ENCODE measurements at places on chromosomes 6 and 20.

- no peak for DNase-seq
These were observed 59.3 kb upstream of the STMND1 start for GRCh38 chr6:17042422-17043147.

DNA sequence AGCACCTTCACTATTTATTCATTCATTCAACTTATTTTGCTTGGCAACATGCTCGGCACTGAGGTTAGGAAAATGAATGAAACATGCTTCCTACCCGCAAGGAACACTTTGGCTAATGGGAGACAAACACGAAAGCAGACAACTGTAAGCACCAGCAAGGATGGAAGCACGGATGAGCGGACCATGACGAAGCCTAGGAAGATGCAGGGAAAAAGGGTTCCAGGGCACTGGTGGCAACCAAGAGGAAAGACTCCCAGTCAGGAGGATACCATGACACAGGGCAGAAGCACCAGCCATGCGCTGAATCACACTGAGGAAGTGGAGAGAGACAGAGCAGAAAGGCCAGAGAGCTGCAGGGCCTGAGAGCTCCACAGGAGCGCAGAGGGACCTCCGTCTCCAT, 9.8 kb downstream of the PDE10A start:
- no peak for DNase-seq

- no peak for DNase-seq
These were observed 170.7 kb downstream of the THBS2 start for GRCh38 chr6:169082817-169083507.

GRCh38 chr20:23151008-23151703, 65.0 kb upstream of the CD93 start:
- DNase-seq, result no peak

- DNase-seq, result peak; percentile 23
These were observed 884.4 kb downstream of the PHF3 start for GRCh38 chr6:64520050-64520449.

GRCh38 chr6:142887517-142887916, 57.5 kb downstream of the HIVEP2 start:
- DNase-seq, result no peak

GRCh38 chr20:25632940-25633790, 9.4 kb upstream of the NANP start:
- no peak for DNase-seq

GRCh38 chr6:150899231-150899630, 33.7 kb downstream of the MTHFD1L start:
- DNase-seq, result no peak

- no peak for DNase-seq
These were observed 89.7 kb downstream of the NDUFAF5 start for GRCh38 chr20:13874394-13875157.

DNA sequence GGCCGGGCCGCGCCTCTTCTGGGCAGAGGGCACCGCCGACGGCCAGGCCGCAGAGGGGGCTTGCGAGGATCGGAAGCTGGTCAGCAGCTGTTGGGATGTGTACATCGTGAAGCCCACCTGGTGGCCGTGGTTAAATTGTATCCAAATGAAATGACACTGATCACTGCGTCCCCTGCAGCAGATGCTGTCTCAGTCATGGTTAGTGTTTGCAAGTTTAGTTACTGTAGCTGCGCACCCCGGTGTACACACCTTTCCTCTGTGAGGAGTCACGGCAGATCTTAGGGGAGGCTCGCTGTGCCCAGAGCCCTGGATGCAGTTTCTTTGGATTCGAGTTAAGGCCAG, 653 bp downstream of the NAA20 start:
- no peak for DNase-seq

- no peak for DNase-seq
These were observed 18.0 kb downstream of the SCAF8 start for GRCh38 chr6:154751011-154751800.

DNA sequence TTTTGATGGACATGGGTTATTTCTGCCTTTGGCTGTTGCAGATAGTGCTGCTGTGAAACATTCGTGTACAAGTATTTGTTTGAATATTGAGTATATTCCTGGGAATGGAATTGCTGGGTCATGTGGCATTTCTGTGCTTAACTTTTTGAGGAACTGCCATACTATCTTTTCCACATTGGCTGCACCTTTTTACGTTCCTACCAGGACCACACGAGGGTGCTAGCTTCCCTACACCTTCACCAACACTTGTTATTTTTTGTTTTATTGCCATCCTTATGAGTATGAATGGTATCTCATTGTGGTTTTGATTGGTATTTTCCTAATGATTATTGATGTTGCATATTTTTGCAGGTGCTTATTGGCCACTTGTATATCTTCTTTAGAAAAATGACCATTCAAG, 47.8 kb upstream of the PLCG1 start:
- DNase-seq, result no peak

GRCh38 chr20:37245216-37246150, 16.1 kb downstream of the GHRH start:
- no peak for DNase-seq

GRCh38 chr20:9408422-9409300, 105.7 kb upstream of the LAMP5 start:
- DNase-seq, result peak; percentile 38

DNA sequence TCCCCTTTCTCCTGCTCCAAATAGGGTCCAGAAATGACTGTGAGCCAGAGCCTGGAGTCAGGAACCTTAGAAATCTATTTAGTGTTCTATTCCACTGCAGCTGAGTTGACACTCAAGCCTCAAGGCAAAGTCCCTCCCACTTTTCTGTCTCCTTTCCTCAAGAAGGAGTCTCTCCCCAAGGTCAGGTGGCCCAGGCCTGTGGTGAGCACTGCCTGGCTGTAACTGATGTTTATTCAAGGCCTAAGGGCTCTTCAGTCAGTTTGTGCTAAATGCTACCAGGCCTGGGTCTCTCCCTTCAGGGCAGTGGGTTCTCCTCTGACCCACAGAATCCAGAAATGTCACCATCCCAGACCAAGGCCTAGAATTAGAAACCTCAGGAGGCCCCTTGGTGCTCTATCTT, 1042.9 kb upstream of the EPHA7 start:
- DNase-seq, result no peak

DNA sequence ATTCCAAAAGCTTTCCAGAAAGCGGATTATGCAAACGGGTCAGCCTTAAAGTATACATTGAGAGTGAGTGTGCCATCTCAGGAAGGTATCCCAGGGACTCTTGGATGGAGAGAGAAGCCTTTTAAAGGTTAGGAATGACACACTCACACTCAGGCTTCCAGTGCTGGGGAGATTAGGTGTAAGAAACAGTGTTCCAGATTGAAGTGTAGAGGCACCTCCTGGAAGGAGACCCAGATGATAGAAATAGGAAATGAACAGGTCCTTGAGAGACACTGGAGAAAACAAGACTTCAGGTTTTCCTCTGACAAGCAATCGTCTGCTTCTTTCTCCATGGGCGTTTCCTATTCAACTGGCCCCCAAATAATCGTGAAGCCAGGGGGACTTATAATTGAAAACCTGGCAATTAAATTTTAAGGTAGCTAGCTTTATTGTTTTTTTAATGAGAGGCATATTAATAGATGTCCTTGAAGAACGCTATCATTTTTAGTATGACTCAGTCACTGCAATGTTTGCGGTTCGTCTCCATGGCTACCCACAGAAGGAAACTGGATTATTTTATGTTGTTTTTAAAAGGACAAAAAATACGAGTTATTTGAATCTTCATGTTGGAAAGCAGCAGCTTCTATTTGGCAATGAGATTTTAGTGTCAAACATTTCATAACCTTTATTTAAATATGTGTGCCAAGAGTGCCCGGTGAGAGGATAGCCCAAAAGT, 85.3 kb downstream of the TRMT6 start:
- DNase-seq, result no peak

GRCh38 chr6:144075875-144076274, 19.5 kb downstream of the SF3B5 start:
- DNase-seq, result no peak

DNA sequence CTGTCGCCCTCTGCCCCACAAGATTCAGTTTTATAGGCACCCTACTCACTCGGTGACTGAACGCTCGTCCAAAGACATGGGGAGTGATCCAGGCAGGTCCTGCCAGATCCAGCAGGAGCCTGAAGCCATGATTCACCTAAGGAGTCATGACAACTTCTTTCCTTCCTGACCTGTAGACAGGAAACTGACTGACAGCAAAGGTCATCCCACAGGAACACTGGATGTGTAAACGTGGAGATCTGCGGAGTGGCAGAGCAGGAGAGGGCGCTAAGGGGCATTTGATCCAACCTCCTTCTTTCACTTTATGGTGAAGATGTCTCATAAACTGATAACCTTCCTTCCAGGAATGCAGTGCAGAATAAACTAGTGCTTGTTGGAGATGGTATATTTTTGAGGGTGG, 192.2 kb downstream of the GJA10 start:
- no peak for DNase-seq

DNA sequence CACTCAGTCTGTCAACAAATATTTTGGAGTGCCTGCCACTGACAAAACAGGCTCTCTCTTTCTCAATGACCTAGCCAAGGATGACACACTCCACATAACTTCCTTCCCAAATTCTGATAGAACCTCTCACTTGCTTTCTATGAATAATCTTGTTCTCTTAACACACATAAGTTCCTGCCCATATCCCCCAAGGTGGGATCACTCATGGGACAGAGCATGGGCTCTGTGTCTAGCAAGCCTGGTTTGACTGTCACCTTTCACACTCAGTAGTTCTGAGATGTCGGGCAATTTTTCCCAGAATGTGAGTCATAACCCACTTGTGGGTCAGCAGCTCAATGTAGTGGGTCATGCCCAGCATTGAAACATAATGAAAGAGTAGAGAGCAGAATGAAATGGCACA, 78.1 kb downstream of the LRFN2 start:
- DNase-seq, result no peak

- no peak for DNase-seq
These were observed 61.9 kb upstream of the NRSN1 start for GRCh38 chr6:24064106-24064505.

DNA sequence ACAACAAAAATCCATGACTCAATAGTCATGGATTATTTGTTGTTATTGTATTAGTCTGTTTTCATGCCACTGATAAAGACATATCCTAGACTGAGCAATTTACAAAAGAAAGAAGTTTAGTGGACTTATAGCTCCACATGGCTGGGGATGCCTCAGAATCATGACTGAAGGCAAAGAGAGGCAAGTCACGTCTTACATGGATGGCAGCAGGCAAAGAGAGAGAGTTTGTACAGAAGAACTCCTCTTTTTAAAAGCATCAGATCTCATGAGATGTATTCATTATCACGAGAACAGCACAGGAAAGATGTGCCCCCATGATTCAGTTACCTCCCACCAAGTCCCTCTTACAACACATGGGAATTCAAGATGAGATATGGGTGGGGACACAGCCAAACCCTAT, 144.3 kb upstream of the PLCB4 start:
- DNase-seq, result no peak

- DNase-seq, result no peak
These were observed 61.6 kb downstream of the TIAM2 start for GRCh38 chr6:155056756-155057155.

DNA sequence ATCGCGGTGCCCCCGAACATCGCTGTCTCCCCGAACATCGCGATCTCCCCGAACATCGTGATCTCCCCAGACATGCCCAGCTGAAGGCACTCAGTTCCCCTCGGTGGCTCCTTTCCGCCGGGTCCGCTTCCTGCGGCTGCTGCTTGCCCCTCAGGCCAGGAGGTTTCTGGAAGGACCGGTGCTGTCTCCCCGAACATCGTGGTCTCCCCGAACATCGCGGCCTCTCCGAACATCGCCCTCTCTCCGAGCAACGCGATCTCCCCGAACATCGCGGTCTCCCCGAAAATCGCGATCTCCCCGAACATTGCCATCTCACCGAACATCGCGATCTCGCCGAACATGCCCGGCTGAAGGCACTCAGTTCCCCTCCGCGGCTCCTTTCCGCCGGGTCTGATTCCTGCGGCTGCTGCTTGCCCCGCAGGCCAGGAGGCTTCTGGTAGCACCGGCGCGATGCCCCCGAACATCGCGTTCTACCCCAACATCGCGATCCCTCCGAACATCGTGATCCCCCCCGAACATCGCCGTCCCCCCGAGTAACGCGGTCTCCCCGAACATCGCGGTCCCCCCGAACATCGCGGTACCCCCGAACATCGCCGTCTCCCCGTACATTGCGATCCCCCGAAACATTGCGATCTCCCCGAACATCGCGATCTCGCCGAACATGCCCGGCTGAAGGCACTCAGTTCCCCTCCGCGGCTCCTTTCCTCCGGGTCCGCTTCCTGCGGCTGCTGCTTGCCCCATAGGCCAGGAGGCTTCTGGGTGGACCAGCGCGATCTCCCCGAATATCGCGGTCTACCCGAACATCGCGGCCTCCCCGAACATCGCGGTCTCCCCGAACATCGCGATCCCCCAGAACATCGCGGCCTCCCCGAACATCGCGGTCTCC, 808 bp downstream of the ULBP1 start:
- DNase-seq, result no peak

GRCh38 chr6:73691512-73691911, 4.5 kb upstream of the CD109 start:
- DNase-seq, result no peak

GRCh38 chr6:135851442-135852271, at the start of gene PDE7B:
TSS of gene PDE7B (plus strand) at chr6:135851701.
- peak; percentile 95 for DNase-seq

- DNase-seq, result no peak
These were observed 66.7 kb downstream of the RFPL4B start for GRCh38 chr6:112413780-112414179.

DNA sequence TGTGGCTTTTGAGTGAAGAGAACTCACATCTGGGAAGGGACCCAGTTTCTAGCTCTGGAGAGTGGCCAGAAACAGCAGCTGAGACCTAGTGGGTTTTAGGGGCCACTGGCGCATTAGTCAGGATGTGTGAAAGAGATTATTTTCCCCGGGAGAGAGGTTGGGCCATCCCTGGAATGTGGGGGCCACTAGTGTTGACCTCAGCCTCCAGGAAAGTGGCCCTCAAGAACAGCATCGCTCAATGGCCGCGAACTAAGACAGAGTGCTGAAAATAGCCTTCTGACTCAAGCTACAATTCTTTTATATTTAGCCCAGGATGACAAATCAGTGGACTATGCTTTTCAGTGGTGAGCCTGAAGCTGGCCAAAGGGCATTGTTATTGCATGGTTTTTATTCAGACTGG, 210.4 kb upstream of the RNF24 start:
- peak; percentile 95 for DNase-seq

DNA sequence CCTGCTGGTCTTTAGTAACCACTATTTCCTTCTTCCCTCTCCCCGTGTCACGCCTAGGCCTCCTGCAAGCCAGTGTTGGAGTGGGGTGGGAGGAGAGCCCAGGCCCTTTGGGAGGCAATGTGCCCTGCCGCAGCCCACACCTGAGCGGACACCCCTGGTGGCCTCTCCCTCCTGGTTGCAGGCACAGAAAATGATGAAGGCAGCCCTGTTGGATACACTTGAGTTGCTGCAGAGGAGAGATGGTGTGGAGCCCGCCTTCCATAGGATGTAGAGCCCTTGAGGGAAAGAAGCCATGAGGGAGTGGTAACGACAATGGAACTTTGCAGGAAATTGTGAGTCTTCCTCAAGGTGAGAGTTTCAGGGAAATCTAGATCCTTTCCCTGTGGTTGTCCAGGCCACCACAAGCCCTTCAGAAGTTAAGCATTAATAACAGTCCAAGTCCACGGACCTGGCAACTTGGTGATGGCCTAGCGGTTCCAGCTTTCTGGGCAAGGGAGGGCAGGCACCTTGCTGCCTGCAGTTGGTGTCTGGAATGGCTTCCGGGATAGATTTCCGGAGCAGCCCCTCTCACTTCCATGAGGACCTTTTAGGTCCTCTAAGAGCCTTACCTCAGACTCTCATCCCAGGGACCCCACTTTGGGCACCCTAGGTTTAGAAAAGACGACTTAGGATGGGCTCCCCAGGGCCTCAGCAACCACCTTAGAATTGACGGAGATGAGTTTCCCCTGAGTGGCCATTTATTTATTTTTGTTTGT, 67.3 kb upstream of the NXT1 start:
- no peak for DNase-seq
